Activated T-cell treated with anti-CD3 and anti-CD28 coated beads for 1 hour (primary cell): ENCODE measurements at places on chromosomes 11 and 22.
A peak's percentile ranks its signal among the peaks of the same experiment; 100 is the strongest.

DNA sequence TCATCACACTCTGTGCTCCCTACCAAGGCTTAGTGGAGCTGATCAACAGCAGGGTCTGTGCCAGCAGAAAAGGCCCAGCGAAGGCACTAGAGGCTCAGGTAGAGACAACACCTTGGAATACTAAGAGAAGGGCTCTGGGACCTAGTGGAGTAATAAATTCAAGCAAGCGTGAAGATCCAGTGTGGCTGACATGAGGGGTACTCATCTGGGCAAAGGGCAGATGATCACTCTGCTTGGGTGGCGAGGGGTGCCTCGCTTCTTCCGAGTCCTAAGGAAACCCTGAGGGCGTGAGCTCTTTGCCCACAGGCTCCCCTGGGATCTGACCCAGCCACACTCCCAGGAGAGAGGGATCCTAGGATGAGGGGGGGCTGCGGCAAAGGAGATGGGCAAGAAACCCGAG, 3.5 kb upstream of the TPBGL start:
- DNase-seq = no peak

- no peak for DNase-seq
These were observed 60.6 kb upstream of the RDX start for GRCh38 chr11:110356762-110357671.

DNA sequence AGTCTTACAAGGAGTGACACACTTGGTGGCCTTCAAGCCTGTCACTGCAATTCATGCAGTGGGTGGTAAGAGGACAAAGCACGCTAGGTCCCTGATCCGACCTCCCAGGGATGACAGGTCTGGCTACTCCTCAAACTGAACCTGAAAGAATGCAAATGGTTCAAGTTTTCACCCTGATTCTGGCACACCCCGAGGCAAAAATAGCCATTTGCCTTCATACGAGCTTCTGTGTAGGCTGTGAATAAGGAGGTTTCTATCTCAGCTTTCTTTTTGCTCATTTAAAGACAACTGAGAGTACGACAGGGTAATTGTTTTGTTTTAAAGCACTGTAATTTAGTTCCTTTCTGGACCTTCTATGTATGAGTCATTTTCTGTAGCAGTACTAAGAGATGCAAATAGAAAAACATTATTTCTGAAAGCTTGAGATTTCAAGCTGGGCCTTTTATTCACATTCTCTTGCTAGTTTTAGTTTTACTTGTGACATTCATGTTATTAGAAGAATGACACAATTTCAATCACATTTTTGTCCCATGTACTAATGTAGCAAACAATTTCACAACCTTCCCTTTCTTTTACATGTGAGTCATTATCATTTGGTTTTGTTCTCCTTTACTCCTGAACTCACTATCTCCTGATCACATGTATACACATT, 56.6 kb upstream of the FDX1 start:
- DNase-seq = no peak

- DNase-seq = no peak
These were observed 36.8 kb downstream of the MYH9 start for GRCh38 chr22:36350751-36351594.

DNA sequence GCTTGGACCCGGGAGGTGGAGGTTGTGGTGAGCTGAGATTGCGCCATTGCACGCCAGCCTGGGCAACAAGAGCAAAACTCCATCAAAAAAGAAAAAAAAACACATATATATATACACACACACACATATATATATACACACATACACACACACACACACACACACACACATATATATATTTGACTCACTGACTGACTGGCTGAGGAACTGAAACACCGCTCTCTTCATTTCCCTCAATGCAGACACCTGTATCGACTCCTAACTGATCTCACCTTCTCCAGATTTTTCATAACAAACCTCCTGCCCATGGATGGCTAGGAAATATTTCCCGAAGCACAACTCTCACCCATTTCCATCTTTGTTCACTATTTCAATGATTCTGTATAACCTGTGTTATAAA, 140.7 kb upstream of the ANO3 start:
- no peak for DNase-seq

DNA sequence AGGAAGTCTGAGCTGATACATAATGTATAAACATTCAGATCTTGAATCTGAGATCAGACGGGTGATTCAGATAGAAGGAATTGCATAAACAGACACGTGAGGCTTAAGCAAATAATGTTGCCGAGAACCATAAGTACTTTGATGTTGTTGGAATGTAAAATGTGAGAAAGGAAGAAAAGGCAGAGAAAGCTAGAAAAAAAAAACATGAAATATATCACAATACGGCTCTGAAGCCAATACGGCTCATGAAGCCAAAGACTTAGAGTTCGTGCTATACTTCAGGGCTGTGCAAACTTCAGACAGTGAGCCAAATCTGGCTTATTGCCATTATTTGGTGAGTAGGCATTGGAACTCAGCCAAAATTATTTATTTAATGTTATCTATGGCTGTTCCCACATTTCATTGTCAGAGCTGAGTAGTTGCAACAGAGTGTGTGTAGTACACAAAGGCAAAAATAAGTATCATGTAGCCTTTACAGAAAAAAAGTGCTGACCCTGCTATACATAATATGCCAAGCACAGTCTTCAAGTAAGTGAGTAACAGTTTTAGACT, 673.3 kb downstream of the CNTN5 start:
- no peak for DNase-seq

GRCh38 chr11:124670732-124671131, 2.8 kb downstream of the SIAE start:
- DNase-seq = no peak

DNA sequence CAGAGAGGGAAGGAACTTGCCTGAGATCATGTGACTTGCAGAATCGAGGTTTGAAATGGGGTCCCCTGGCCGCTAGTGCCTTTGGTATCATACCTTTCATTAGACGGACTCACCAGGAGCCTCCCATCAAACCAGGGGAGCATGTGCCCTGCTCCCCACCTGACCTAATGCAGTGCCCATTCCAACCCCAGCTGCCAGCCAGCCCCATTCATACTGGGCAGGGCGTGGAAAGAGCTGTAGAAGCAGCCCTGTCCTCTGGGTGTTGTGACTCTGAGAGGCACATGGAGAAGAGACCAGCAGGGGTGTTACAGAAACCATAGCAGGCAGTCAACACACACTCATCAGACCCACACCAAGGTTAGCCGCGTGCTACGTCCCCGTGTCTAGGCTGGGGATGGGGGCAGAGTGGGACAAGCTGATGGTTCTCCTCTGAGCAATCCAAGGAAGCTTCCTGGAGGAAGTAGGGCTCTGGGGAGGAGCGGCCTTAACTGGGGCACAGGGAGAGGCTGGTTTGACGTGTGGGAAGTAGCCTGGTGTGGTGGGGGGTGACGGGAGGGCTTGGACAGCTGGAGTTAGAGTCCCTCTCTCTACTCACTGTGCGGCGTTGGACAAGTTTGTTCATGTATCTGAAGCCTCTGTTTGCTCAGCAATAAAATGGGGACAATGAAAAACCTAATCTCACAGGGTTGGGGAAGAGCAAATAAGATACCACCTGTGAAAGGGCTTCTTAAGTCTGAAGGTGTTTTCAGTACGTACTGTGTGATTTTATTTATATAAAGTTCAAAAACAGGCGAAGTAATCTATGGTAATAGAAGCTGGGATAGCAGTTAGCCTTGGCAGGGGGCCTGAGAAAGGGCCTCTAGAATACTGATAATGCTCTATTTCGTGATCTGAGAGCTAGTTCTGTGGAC, 14.0 kb downstream of the GRIK4 start:
- no peak for DNase-seq

DNA sequence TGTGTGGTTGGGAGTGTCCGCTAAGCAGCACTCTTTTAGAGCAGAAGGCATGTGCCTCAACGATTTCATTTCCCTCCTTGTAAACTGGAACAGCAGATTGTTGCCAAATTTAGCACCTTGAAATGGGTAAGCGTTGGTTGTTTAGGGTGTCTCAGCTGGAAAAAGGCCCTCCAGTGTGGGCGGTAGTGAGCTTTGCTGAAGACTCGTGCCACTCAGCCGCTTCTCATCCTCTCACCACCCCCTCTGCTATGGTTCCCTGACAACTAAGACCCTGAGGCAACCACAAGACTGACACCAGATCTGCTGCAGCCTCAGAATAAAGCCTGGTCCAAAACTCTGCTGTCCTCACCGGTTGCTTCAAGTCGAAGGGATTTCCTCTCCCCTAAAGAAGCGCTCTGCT, 9.9 kb upstream of the FERMT3 start:
- DNase-seq = no peak

- no peak for DNase-seq
These were observed 52.4 kb downstream of the MIAT start for GRCh38 chr22:26709617-26710390.

GRCh38 chr22:45318558-45319323, 9.0 kb downstream of the FAM118A start:
- DNase-seq = peak; percentile 29

DNA sequence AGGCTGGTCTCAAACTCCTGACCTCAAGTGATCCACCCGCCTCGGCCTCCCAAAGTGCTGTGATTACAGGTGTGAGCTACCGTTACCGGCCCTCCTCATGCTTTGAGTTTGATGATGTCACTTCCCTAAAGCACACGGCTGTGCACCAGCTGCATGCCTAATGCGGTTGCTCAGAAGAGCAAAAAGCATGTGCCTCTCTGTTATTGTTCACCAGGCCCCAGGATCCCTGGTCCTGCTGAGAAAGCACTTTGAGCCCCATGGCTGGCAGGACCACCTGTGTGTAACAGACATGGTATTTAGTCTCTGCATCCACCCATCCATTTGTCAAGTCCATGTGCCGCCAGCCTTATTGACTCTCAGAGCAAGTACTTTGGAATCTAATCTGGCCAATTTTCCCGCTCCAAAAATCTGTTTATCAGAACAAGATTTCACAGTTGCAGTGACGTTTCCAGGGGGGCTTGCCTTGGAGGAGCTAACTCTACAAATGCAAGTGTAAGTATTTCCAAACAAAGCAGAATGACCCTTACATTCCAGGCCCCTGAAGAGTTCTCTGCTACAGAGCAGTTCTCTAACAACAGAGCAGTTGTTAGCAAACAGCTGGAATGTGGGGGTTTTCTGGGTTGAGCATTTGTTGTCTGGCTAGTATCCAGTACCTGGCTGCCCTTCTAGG, 89.4 kb downstream of the LDLRAD3 start:
- DNase-seq = no peak

- no peak for DNase-seq
These were observed 22.8 kb downstream of the THOC5 start for GRCh38 chr22:29530716-29531115.

DNA sequence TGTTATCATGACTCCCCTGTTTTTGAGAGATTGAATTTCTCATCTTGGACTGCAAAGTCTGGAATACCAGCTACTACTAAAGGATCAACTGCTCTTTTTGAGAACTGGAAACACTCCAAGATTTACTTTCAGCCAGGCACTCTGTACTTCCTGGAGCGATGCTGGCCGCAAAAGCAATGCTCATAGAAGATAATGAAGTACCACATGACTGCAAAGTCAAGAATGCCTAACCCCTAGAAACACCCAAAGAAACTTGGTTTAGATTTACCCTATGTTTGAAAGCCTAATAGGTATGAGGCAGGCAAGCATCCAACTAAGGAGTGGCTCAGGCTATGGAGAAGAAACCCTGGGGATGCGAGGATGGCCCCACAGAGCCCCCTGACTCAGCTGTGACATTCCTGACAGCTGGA, 47.7 kb upstream of the ARHGAP20 start:
- DNase-seq = no peak

DNA sequence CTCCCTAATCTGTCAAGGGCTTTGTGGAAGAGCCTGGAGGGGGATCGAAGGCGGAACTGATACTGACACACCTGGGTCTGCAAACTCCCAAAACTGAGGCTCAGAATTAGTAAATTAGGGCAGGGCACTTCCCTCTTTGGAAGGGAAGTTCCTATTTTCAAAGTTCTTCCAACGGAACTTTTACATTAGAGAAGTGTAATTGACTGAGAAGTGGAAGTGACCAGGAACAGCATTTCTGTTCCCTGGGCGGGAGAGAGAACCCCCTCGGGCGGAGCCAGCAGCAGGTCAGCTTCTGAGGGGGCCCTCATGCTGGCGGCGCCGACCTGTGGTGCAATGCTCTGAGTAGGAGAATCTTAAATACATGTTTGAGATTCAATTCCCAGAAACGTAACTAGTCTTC, 1.1 kb upstream of the CBL start:
- no peak for DNase-seq

GRCh38 chr11:130469181-130469580, 20.7 kb downstream of the ADAMTS15 start:
- DNase-seq = no peak

DNA sequence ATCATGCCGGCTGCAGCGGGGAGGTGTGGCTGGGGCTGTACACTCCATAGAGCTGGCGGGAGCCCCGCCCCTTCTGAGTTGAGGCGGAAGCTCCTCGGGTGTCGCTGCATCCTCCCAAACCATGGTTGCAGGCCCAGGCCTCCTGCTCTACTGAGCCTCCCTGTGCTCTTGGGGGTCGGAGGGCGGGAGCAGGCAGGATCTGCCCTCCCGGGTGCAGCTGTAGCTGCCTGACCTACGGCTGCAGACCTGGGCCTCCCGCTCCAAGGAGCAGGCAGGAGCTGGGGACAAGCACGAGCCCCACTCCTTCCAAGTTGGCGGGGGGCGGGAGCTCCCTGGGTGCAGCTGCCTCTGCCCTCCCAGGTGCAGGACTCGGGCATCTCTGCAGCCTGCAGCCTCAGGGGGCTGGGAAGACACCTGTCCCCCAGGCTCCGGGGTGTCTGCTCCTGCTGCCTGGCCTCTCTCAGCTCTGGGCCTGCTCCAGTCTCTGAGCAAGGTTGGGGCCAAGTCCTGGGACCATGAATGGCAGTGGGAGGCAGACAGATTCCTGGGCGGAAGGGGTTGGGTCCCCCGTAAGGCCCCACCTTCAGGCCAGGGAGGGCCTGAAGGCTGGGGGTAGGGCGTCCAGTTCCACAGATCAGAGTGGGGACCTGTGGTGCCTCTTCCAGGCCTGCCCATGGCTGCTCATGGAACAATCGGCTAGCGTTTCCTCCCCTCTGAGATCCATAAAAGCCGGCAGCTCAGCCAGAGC, 46.4 kb upstream of the SC5D start:
- no peak for DNase-seq

DNA sequence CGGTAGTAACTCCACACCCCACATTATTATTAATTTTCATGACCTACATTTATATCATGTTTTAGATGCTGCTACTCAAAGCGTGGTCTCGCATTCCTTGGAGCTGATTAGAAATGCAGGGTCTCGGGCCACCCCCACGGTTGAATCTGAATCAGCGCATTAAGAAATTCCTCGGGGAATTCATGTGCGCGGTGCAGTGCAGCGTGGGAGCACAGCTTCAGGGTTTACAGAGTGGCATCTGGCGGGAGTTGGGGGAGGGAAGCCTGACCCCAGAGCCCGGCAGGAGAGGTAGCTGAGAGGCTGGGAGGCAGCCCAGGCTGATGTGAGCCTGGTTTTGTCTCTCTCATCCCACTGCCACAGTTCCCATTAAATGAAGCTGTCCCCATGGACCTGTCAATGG, 48.1 kb upstream of the DAGLA start:
- no peak for DNase-seq

GRCh38 chr22:48743601-48744282, 1083.9 kb downstream of the BRD1 start:
- DNase-seq = no peak
